CD14-positive monocyte (primary cell): ENCODE measurements at places on chromosomes 1 and 21.

GRCh38 chr1:118271883-118272282, 86.9 kb upstream of the SPAG17 start:
- no peak for DNase-seq

GRCh38 chr1:31939484-31940329, 1.5 kb upstream of the PTP4A2 start:
- peak; percentile 84 for DNase-seq

- DNase-seq: no peak
Observed at GRCh38 chr1:22210636-22211035, 67.7 kb upstream of the WNT4 start.

GRCh38 chr1:27489501-27489972, 430 bp downstream of the WASF2 start:
- DNase-seq: peak; percentile 21

DNA sequence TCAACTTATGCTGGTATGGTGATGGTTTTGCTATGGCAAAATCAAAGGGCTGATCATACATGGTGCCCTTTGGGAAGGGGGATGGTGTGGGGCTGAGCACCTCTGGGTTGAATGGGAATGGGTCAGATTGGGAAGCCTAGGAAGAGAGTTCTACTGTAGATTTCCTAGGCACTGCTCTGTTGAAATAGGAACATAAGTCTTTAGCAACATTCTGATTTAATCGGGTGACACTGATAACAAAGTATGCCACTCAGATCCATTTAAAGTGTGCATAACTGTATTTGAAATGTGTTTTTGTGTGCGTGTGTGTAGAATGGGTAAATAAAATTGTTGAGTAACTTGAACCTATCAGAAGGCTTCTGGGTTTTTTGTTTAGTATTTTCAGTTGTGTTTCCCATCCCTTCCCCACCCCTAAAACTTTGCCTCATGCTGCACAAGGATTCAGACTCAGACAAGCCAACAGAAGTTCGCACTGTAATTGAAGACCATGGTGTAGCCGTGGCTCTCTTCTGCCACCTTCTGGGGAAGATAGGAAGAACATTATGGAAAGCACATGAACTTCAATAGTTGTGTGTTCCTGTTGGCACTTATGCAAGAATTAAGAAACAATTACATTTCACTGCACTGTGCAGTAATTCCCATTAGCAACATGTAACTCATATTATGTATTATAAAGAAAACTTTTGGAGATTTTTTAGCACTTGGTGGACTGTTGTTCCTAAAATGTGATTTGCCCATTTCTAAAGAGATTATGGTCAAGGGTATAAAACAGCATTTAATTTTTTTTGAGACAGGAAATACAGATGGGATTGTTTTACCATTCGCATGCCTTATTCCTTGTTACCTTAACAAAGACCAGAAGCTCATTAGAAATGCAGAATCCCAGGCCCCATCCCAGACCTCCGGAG, 10.9 kb upstream of the C4BPB start:
- peak; percentile 75 for DNase-seq

DNA sequence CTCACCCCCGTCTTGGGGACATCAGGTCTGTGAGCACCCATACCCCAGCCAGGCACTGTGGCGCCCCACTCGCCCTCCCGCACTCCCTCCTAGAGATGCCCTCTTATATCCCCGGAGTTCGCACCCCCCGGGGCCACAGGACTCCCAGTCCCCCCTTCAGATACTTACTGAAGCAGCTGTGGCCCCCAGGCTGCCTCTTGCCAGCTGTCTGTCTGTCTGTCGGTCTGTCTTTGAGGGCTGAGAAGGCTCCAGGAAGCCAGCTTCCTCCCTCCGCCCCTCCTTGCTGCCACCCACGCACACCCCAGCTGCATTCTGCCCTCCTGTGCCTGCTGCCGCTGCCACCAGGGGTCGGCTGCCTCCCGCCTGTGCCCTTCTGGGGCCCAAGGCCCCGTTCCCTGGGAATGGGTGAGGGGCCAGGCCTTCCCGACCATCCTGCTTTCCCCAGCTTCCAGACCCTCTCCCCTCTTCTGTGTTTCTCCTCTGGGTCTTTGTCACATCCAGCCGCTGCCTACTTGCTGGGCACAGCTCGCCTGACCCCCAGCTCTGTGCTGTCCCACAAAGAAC, at the start of gene PTPN7:
PTPN7 (minus strand) TSS at position 226 of the 564 bp plus-strand sequence. CDS start 1,200 bp downstream, outside the sequence.
- DNase-seq: peak; percentile 58

- no peak for DNase-seq
Observed at GRCh38 chr1:22828484-22829308, 118.1 kb downstream of the EPHB2 start.

- DNase-seq: no peak
Observed at GRCh38 chr1:72286401-72286800, 4.1 kb upstream of the NEGR1 start.

DNA sequence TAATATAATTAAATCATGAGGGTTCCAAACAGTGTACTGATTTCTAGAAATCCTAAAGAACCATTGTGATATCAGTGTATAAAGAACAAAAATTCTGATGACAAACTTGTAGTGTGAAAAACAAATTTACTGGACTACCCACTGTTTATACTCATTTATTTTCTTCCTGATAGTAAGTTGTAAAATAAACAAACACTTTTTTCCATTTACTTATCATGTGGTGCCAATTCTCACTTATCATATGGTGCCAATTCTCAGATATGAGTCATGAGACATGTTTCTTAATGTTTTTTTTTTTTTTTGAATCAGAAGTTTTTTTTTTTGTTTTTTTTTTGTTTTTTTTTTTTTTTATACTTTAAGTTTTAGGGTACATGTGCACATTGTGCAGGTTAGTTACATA, 137.7 kb downstream of the LEPR start:
- no peak for DNase-seq

DNA sequence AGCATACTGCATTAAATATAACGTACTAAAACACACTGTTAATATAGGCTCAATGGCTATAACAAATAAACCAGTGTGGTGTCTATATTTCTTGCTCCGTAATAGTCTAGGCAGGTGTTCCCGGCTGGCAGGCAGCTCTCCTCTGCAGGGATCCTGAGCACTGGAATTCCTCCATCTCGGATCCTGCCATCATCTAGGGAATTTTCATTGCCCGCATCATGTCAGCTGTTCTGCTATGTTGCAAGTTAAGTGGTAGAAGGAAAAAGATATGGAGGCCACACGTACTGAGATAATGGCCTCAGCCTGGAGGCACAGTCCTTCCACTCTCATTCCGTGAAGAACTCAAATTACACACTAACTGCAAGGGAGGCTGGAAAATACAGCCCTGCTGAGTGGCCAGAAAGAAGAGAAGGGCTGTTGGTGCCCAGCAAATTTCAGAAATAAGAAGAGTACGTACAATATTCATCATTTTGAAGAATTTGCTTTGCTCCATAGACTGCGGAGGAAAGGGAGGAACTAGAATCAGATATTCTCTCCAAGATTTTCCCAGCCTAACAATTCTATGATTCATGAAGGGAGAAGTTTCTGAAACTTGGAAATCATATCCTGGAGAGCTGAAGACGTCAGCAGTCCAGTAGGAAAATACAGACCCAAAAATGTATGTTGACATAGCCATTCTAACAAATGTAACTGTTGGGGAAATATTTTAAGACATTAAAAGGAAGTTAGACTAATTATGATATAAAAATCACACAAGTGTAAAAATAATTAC, 263.3 kb downstream of the MRPL39 start:
- no peak for DNase-seq

- DNase-seq: no peak
Observed at GRCh38 chr1:64046891-64047290, 156.5 kb upstream of the UBE2U start.

- no peak for DNase-seq
Observed at GRCh38 chr1:67190410-67190809, 24.2 kb downstream of the IL23R start.

DNA sequence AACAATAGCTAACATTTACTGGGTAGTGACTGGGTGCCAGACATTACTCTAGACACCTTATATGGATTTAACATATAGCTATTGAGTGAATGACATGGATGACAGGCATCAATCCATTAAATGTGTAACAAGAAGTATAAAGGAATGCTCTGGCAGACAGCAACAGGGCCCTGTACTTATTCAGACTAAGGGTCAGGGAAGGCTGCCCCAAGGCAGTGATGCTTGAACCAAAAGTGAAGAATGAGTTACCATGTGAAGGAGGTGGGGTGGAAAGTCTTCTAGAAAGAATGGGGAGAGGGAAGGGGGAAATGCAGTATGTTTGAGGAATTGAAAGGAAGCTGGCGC, 8.3 kb upstream of the PTPRF start:
- DNase-seq: no peak
